NCI-H2171 (cell line): ENCODE measurements at places on chromosomes 12 and 14.

DNA sequence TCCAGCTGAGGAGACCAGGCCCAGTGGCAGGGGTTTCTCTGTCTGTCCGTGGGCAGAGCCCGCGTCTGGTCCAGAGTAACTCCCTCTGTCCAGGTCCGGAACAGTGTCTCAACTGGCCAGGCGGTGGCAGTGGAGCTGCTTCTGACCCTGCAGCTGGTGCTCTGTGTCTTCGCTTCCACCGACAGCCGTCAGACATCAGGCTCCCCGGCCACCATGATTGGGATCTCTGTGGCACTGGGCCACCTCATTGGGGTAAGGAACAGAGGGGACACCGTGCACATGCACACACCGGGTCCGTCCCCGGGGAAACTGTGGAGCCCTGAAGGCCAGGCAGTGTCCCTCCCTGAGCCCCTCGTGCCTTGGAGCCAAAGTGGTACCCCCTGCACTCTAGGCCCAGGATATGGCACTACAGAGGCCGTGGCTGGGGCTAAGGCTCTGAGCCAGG, 1.5 kb downstream of the AQP6 start:
- DNase-seq, result no peak

GRCh38 chr12:12425616-12426015, 68.7 kb downstream of the BORCS5 start:
- DNase-seq, result no peak

GRCh38 chr12:31801872-31802271, 73.1 kb upstream of the AMN1 start:
- no peak for DNase-seq

DNA sequence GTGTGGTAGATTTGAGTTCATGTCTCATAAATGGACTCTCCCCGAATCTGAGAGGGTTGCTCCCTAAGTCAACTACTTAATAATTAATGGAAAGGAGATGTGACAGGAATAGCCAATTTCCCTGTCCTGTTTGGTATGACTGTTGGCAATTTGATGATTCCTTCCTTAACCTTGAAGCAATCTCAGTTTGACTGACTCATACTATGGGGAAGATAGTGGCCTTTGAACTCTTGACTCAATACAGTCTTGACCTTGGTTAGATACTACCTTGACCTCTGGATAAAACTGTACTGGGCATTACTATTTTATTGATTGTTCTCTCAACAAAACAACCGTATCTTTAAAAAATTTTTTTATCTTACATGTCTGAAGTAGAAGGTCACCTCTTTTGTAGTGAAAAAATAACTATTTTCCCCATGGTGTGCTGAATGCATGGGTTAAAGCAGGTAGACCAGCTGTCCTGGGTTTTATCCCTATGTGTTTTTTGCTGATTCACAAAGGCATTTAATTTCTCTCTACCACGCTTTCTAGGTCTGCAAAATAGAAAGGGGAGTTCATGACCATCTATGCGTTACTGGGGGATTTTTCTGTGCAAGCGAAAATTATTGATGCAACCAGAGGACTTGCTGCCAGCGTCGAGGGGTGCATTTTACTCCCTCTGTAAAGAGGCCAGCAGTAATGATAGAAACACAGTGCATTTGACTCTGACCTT, 80.1 kb downstream of the ETV6 start:
- DNase-seq, result no peak

DNA sequence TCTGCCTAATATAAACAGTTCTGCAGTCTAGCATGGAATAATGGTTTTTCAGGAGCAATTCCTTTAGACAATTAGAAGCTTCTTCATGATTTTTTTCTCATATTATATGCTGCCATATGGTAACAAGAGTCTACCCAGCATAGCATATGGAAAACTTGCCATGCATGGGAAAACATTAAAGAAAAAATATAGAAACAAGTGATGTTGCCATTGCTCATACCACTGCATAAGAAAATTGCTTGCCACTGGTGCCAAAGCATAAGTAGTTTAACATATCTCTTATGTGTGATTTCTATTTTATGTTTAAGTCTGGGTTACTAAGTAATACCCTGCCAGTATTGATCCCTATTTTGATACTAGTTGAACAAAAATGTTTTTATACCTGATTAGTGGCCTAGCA, 171.2 kb downstream of the CCDC59 start:
- peak; percentile 24 for DNase-seq

DNA sequence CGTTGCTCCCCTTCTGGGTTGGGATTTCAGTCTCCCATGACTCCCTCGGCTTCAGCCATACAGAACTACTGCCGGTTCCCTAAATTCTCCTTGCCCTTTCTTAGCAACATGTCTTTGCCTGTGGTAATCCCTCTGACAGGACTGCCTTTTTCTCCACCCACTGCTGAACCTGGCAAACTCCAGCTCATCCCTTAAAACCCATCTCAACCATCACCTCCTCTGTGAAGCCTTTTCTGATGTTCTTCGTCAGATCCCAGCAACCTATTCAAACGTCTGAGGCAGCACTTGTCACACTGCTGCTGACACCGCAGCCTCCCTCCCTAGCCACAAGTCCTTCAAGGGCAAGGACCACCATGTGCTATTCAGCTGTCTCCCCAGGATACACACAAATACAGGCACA, 10.2 kb upstream of the SMUG1 start:
- DNase-seq, result no peak

GRCh38 chr14:55715889-55716288, 135.9 kb downstream of the KTN1 start:
- no peak for DNase-seq

GRCh38 chr14:90159146-90159545, 97.2 kb upstream of the PSMC1 start:
- no peak for DNase-seq

DNA sequence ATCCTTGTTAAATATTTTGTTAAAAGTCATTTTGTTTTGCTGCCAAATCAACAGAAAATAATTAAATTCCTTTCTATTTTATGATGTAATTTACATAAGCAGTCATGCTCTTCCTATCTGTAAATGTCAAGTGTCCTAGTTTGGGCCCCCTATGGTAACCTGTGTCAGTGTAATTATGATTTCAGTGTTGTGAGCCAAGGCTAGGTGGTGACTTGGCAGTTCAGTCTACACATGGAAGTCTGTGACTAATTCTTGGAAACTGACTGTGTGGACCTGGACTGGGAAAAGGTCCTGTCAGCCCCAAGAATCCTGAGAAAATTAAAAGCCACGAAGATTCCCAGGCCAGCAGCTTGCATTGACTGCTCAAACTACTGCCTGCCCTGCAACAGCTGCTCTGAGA, 371.0 kb downstream of the FUT8 start:
- DNase-seq, result no peak

- no peak for DNase-seq
These were observed 26.9 kb downstream of the SAMD4A start for GRCh38 chr14:54593860-54594259.

- no peak for DNase-seq
These were observed 192.8 kb upstream of the KRR1 start for GRCh38 chr12:75704208-75704607.
